ENCODE measurements at places on chromosomes 11 and 22.

GRCh38 chr22:19997561-19998231, 18.9 kb downstream of the ARVCF start:
- no peak for DNase-seq

- no peak for DNase-seq
These were observed 141.6 kb downstream of the ELP4 start for GRCh38 chr11:31651208-31651607.

DNA sequence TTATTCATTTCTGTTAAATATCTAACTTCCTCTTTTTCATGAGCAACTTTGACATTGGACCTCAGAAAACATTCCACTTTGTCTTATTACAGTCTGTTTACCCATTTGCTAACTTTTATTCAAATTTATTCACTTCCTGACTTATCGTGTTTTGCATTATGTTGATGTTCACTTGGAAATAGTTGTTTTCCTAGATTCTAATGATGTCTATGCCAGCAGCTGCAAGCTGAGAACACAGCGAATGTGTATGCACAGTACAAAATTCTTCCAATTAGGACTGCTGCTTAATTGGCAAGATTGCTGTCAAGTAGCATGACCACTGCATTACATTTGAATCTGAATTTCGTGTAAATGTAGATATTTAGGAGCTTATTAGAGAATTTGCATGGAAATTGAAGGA, 61.5 kb upstream of the GRIA4 start:
- no peak for DNase-seq

DNA sequence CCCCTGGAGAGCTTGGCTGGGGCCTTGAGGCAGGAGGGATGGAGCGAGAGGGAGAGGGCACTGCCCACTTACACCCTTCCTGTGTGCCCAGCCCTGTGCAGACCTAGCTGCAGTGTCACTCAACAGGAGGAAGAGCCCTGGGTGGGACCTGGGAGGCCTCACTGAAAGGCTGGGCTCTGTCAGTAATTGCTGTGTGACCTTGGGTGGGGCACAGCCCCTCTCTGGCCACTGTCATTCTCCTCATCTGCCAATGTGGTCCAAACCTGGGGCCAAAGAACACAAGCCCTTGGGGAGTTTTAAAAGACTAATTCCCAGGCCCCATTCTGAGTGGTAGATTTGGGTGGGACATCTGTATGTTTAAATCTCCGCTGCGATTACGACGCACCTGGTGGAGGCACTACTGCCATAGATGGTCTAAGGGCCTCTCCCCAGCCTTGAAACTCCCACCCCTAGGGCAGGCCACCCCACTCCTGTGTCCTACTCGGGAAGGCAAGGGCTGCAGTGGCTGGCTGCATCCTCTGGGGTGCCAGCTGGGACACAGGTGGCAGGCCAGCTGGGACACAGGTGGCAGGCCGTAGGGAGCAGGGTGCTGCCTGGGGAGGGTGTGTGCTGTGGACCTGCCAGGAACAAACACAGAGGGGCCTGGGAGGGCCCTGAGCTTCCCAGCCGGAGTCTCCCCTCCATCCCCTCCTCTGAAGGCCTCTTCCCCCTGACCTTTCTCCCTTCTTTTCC, 12.3 kb upstream of the SOX10 start:
- no peak for DNase-seq

DNA sequence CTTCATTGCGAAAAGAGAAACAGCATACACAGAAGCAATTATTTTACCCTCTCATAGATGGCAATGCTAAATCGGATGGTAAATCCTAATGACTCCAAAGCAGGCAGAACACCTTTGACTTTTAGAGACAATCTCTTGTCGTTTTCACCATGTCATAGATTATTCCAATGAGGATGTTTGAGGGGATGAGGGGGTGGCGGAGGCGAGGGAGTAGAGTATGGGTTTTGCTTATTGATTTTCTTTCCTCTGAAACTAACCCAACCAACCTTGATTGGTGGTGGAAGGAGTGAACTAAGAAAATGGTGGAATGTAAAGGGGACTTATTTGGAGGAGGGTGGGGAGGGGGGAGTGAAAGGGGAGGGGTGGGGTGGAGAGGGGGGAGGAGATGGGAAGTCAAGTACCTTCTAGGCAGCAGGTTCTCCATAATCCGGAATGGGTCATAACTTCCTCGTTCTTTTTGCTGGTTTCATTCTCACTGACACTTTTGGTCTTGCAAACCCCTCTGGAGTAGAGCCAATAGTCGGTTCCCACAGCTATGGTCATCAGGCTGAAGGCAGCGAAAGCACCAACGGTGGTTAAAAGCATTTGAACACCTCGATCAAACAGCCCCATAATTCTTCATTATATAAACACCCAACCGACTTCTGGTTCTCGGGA, 1.5 kb downstream of the CACNG2 start:
- DNase-seq, result no peak

- DNase-seq, result no peak
These were observed 68.7 kb upstream of the WNT7B start for GRCh38 chr22:46045459-46046298.

All from NCI-H1930 (cell line).